NCI-H1105 (cell line): ENCODE measurements at places on chromosomes 7 and 10.

DNA sequence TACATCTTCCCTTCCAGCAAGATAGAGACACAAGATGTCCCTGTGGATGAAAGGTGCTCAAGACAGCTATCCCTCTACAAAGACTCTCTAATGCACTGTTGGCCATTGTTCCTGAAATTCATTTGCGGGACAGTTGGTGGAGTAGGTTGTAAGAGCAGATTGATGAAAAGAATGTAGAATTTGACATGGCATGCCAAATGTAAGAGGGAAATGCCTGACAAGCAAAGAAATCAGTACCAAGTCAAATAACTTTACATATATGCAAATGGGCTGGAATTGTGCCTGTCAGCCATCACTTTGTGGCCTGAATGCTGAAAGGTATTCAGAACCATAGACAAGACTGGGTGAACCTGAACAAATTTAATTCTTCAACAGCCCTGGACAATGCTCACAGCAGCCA is 120.3 kb upstream of the FAM204A start:
- DNase-seq = no peak

DNA sequence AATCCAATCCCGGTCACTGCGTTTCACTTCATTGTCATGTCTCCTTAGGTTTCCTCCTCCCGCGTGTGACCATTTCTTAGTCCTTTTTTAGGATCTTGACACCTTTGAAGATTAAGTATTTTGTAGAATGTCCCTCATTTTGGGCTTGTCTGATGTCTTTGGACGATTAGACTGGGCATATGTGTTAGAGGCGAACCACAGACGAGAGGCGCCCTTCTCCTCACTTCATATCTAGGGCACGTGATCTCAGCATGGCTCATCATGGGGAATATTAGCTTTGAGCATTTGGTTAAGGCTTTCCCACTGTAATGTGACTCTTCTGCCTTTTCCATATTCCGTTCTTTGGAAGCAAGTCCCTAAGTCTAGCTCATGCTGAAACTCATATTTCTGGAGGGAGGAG is 59.0 kb downstream of the KCNH2 start:
- no peak for DNase-seq

DNA sequence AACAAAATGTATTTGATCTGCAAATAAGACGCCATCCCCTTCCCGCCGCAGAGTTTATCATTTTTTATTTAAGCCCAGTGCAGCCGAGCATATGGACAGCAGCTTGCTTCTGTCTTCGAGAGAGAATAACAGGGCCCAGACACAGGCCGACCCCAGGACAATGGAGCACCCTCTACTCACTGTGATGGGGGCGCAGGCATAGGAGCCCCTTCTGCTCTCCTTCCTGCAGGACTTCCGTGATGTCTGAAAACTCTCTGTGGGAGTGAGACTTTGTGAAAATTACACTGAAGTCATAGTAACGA is 134.8 kb downstream of the OAT start:
- no peak for DNase-seq

- DNase-seq = no peak
These were observed 63.4 kb upstream of the C1QL3 start for GRCh38 chr10:16585103-16585502.

DNA sequence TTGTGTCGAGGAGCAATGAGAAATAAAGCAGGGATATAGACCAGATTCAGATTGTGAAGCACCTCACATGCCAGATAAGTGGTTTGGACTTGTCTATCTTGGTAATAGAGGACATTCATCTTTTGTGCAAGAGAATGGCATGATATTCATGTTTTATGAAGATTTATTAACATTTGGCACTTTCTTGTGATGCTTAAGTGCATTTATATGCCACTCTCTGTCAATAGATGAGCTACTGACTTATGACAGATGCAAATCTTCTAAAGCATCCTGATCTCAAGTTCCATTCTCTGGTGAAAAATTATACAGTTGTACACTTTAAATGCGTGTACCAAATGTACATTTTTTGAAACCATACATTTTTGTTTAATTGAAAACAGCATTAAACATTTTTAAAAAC is 415.3 kb downstream of the SORCS3 start:
- no peak for DNase-seq

DNA sequence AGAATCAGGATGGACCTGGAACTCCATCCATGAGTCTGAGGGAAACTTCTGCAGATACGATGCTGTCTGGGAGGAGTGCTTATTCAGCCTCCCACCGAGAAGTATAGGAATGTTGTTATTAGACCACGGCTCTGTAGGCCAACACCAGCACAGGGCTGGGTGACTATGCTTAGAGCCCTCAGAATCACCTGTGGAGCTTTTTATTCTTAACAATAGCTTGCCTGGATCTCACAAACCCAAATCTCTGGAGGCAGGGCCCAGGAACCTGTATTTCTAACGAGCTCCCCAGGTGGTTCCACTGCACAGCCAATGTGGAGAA is 55.6 kb upstream of the ARID5B start:
- DNase-seq = no peak

DNA sequence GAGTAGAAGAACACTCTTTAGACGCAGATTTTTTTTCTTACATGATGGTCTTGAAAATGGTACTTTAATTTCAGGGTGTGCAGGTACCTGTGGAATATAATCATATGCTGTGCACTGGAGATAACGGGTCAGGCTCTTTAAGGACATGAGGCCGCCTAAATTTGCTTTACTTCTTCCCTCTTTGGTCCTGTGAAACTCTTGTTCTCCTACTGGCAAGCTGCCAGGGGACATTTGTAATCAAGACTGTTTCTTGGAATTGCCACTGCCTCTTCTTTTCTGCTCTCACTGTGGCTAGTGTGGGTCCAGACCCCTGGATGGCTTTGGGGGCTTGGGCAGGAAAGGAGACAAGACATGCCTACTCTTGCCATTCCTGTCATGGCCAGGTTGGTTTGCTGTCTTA is 146.0 kb downstream of the SND1 start:
- no peak for DNase-seq

DNA sequence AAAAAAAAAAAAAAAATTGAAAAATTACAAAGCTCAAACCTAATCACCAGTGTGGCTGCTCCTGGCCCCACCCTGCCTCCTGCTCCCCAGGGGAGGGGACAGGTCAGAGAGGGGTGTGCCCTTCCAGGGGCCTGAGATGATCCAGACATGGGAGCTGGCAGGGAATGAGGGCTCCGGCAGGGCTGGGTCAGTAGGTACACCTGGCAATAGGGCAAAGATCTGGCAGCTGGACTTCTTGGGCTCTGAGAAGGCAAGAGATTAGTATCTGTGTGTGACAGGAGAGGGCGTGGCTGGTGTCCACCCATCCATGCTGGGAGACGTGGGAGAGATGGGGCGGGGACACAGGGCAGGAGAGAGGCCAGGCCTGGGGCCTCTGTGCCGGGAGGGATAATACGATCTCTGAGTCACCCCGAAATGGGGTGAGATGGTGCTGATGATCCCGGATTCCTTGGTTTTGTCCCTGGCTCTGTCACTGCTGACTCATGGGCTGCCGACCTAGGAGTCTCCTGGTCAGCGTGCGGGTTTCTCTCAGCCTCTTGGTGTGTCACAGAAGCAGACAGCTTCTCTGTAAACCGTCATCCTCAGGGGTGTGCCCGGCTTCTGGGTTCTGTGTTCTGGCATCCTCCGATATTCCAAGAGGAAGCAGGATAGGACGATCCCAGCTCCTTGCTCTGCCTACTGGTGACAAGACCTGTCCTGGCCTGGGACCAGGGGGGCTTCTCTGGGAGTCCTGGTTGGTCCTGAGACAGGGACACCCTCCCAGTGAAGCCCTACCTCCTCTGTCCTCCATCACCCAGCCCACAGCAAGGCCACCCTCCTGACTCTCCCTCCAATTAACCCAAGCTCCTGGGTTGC is 8.2 kb upstream of the CLDN4 start:
- no peak for DNase-seq

- DNase-seq = no peak
These were observed 72.7 kb downstream of the CUBN start for GRCh38 chr10:17056781-17057428.

- DNase-seq = no peak
These were observed 50.8 kb upstream of the SLC29A3 start for GRCh38 chr10:71268247-71268691.

GRCh38 chr10:32347363-32348022 is 535 bp upstream of the EPC1 start:
- DNase-seq = no peak

DNA sequence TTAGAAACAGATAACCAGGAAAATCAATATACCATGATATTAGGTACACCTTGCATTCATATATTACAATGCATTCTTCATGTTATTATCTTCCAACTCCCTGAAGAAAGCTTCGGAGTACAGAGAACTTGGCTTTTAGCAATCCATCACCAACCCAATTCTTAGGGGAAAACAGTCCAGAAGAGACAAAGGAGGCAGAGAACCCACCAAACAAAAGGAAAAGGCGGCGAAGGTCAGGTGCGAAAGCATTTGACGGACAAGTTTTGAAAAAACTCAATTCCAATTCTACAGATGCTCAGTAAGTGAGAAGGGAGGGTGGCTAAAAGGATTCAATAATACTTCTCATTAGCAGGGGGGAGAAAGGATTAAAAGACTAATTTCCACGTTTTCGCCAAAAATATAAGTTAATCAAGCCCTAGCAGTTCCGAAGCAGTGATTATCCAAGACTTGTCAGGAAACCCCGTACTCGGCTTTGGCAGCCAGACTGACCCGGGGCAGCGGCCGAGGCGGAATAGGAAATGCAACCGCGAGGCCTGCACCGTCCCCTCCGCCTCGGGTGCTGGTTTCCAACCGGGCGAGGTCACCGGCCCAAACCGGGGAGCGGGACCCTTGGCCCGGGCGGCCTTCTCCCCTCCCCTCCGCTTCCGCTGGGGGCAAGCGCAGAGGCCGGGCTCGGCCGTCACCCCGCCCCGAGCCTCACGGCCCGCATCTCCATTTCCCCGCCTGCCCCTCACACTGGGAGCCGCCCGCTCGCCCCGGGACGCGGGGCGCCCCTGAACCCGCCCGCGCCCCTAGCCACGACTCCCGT is 747 bp downstream of the GDI2 start:
- no peak for DNase-seq

- DNase-seq = no peak
These were observed 293.5 kb upstream of the AKR1E2 start for GRCh38 chr10:4532467-4532866.

DNA sequence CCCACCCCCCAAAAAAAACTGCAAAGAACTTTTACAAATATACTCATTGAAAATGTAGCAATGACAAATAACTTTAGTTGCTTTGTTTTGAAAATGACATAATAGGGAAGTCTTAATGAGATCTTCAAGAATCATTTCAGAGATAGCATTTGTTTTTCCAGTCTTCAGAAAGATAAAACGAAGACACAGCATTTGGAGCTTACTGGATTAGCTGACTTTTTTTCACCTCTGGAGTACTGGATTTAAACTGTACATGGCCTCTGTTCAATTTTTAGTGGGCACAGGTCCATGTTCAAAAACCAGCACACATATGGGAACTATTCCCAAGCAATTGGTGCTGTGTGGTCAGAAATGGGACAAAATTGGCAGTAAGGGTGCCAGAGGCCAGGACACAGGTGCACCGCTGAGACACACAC is 3.9 kb downstream of the RAB11FIP2 start:
- DNase-seq = no peak

DNA sequence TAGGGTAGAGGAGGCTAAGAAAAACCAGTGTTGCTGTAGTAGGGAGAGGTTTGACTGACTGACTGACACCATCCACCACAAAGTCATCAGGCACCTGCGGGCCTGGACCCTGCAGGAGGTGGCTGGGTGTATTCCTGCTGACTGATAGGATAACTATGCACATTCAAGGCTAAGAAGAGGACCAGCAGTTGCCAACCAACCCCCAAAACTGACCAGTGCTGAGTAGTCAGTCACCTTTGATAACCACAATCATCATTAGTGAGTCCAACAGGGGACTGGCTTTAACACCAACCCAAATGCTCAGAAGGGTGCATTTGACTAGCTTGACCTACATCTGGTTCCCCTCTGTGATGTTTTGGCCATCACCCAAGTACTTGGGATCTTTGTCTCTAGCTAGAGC is 30.5 kb downstream of the PLXNA4 start:
- DNase-seq = no peak

DNA sequence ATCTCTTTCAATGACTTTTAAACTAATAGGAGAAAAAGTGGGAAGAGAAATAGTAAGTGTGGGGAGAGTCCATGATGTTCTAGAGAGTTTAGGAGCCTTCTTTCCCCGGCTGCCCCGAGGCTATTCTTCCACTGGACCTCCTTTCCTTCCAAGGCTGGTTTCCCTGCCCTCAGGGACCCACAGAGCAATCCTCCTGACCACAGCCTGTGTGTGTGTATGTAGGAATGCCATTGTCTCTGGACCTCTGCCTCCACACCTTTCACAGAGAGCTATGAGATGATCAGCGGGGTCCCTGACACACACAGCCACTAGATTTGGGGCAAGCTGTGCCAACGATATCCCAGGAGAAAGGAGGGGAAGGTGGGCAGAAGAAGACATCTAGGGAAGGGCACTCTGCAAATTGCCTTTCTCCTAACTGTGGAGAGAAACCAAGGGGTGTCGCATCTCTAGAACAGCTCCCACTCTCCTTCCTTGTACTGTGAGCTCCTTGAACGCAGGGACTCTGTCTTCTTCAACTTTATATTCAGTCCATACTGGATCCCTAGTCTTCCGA is 13.3 kb upstream of the CHCHD3 start:
- DNase-seq = no peak
